ENCODE measurements at places on chromosomes 4 and X. TPM values are rescaled to one million over a fixed set of nuclear protein-coding genes. Genes with fewer than 3 reads are reported as not detected.

DNA sequence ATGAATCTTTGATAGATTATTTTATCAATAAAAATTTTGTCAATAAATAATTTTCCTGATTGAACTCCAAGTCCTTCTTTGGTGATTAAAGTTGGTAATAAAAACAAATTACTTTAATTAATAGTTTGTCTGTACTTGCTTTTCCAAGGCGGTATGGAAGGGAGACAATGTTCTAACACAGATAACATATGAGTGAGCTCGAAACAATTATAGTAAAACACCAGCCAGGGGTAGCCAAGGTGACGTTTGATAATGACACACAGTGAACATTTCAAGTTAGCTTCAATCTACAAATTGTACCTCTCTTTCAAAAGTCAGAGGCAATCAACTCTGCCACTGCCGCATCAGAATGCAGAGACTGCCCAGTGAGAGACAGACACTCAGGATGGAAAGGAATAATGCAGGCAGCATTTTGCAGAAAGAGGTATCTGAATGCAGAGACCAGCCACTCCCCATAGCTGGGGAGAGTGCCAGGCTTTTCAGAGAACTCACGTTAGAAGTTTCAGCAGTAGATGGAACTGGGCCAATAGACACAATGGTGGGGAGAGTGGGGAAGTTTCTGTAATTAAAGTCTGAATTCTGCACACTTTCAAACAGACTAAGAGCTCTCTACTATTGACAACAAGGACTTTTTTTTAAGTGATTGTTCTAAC is 18.1 kb upstream of the ATOH1 start:
- no peak for DNase-seq

- no peak for DNase-seq
Measured at GRCh38 chr4:69717778-69718177, 42.6 kb downstream of the SULT1B1 start.

DNA sequence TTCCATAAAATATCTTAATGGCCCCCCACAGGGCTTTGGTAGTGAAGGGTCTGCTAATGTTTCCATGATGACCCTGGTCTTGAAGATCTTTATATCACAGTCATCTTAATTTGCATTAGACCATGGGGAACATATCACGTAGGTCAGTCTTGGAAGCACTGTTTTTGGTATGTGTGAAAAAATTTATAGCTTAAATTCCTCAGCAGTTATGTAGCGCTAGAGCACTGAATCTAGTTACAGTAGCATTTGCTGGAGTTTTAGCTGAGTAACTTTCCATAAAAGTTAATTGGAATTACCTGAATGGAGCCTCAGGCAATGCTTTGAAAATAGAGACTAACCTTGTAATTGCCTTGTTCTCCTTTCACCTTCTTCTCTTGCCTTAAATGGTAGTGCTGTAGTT is 648.8 kb downstream of the IQCM start:
- no peak for DNase-seq

The PPP2R2C gene
- not detected for total RNA-seq

All from Caco-2 (cell line).